ENCODE measurements at places on chromosomes 12 and 14.
A peak's percentile ranks its signal among the peaks of the same experiment; 100 is the strongest.

DNA sequence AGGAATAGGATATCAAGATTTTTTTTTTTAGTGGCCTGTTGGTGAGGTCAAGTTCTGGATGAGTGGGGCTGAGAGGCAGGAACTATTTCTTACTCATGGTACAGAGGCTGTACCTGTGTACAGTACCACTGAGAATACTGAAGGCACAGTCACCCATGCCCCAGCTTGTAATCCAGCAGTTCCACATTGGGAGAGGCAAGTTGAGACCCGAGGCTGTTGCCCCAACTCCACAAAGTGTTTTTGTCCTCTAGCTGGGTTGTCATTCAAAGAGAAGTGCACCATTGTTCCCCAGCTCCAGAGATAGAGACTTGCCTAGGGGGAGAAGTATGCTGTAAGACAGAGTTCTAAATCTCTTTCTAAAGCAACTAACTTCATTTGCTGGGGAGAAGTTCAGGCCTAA, 38.7 kb downstream of the ARID2 start:
- DNase-seq: no peak

- no peak for DNase-seq
These were observed 101.1 kb downstream of the DACT1 start for GRCh38 chr14:58738876-58739275.

GRCh38 chr14:70785556-70785955, 23.8 kb downstream of the MAP3K9 start:
- DNase-seq: no peak

DNA sequence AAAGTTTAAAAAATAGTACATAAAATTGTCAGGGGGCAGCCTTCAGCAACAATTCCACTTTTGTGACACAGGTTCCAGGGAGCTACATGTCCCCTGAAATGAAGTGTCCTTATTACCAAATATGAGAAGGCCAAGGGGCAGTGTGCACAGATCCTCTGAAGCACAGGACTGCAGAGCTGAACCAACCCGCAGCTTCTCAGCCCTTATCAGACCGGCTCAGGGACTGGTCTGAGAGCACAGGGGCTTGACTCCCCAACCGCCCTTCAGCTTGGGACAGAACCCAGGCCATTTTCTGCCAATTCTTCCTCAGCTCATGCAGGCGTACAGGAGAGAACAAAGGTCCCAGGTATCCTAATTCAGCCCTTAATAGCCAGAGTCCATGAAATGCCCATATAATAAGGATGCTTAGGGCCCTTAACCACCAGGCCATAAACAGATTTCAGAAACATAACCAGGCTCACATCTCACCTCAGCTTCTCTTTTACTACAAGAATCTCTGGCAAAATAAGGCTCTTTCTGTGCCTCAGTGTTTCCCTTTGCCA, 221.3 kb downstream of the ANO2 start:
- DNase-seq: no peak

GRCh38 chr14:47154276-47154797, 502.8 kb upstream of the RPL10L start:
- no peak for DNase-seq

- DNase-seq: no peak
These were observed 5.8 kb upstream of the TNFRSF1A start for GRCh38 chr12:6347367-6348338.

DNA sequence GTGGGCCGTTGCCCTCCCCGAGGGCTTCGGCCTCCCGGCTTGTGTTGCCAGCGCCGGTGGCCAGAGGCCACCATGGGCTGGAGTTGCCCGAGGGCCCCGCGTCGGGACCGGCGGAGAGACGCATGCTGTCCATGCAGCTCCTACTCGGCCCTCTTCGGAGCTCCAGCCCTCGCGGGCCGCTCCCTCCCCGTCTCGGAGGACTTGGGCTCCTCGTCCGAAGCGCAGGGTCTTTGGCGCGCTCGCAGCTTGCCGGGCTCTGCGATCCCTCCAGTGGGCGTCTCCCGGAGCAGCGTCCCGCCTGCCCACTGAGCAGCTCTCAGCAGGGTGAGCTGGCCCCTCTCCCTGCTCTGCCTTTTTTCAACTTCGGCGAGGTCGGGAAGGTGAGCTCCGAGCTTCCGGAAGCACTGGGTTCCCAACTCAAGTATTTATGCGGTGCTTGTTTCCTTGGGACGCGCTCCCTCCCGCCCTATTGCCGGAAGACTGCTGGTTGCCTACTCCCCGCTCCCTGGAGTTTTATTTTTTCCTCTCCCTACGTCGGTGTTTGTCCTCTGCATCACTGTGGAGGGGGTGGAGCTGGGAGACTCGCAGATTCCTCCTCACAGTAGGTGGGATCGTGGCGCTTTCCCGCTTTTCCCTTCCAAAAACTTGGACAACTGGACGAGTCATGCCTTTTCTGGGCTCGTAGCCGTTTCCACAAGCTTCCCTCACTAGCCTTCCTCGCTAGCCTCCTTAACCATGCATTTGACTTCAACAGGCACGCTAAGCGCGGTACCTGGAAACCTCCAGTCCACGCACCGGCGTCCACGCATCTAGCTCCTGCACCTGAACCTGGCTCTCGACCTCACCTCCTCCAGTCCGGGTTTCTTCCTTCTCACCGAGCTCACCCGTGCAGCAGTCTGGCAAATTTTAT, at the start of gene AVPR1A:
AVPR1A (minus strand) TSS at position 489 of the 910 bp plus-strand sequence; CDS start at position 124, 365 bp downstream.
- no peak for DNase-seq

GRCh38 chr12:93176165-93176564, 201.6 kb upstream of the NUDT4 start:
- no peak for DNase-seq

DNA sequence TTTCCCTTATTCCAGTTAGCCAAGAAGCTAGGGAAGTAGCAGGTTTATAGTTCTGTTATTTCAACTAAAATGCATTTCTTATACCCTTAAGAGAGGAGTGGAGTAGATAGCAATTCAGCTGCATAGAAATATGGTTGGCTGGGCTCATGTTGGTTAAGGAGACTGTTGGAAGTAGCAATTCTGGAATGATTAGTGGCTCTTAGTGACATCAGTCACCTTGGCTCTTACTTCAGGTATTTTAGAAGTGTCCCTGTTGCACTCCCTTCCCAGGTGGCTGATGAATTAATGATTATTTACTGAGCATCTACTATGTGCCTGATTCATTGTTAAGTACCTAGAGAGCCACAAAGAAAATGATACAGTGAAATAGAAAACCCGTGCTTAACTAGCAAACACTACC, 128.1 kb downstream of the MGST1 start:
- DNase-seq: no peak

- DNase-seq: peak; percentile 73
These were observed 18.7 kb downstream of the IQSEC3 start for GRCh38 chr12:85191-85666.

- DNase-seq: no peak
These were observed 300.3 kb downstream of the BTG1 start for GRCh38 chr12:91845365-91845764.

- DNase-seq: no peak
These were observed 1.5 kb downstream of the CALM1 start for GRCh38 chr14:90398315-90398839.

DNA sequence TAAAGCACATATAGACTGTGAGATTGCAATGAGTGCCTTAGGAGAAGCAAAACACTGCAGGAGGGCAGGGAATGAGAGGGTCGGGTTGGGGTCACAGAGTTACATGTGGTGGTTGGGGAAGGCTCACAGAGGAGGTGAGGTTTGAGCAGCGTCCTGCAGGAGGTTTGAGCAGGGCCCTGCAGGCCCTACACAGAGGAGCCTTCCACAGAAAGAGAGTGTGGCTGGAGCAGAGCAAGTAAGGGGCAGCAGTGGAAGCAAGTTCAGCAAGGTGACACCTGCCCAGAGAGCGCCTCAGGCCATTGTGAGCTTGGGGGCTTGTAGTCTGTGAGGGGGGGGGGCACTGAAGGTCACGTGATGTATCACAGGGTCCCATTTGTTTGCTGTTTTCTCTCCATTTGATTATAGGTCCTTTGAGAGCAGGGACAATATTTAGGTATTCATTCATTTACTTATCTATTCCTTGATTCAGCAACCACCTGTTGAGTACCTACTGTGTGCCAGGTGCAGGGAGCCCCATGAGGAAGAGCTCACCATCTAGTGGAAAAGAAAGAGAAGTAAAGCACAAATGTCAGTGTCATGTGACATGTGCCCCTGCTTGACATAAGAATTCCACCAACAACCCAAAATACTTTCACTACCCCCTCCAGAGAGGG, 56.6 kb downstream of the GALNT16 start:
- DNase-seq: no peak

GRCh38 chr12:105721891-105722290, 391.4 kb downstream of the C12orf75 start:
- DNase-seq: no peak

DNA sequence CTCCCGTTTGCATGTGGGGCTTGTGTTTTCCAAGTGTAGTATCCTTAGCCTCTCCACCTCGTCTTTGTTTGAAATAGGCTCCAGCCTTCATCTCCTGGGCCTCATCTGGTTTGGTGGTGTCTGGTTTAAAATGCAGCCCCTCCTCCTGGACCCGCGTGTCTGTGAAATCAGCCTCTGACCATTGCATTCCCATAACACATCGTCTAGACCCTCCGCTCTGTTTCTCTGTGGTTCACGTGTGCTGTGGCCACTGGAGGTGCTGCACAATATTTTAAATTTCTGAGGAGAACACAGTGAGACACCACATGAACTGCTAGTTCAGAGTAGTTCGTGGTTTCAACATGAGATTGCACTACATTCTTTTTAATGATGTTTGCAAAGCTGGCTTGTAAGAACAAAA, 35.6 kb downstream of the UBE3B start:
- DNase-seq: no peak

DNA sequence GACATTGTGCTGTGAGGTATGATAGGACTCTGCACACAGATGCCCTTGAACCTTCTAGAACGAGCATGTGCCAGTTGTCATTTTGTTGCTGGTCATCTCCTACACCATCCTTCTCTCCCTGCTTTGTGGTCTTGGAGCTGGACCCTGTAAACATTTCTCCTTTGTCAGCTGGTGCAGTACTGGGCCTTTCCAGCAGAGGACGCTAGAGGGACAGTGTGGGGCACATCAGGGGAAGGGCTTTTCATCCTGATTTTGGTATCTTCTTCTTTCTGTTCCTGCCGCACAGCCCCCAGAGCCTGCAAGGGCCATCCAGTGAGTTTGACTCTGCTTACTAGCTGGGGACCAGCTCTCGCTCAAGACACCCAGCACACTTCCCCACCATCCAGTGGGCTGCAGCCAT, 484.6 kb downstream of the AACS start:
- no peak for DNase-seq

GRCh38 chr12:92462049-92462448, 240.7 kb upstream of the PLEKHG7 start:
- no peak for DNase-seq

DNA sequence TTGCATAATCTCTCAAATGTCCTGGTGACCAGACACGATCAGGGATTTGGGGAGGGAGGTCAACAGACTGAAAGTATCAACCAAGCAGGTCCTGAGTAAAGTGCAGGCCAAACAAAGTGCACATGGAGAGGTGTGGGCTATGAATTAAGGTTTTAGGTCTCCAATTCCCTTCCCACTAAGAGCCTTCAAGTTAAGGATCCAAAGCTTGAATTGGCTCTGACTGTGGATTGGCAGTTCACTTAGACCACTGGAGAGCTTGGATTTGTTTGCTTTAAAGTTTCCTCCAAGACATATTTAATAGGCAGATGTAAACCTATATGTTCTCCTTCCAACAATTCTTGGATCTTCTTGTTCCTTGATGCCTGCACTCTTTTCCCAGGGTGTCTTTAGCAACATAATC, 129.6 kb upstream of the IGF1 start:
- DNase-seq: no peak

GRCh38 chr14:77083082-77083481, 15.0 kb upstream of the CIPC start:
- DNase-seq: no peak

GRCh38 chr14:75905147-75905904, 76.5 kb downstream of the TGFB3 start:
- no peak for DNase-seq

GRCh38 chr12:26744697-26745440, 88.1 kb downstream of the ITPR2 start:
- no peak for DNase-seq

DNA sequence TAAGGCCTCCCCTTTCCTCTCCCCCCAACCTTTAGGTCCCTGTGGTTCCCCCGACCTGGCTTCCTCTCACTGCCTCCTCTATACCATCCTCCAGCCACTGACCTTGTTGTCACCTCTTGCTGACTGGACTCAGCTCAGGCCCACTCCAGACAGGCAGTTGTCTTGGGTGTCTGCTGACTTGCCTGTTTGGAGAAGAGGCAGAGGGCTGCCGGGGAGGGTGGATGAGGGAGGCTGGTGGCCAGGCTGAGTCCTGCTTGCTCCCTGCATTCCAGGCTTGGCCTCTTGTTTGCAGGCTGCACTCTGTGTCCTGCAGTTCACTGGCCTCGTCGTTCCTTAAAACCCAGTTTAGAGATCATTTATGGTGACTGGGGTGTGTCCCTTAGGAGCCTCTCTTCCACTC, 31.0 kb upstream of the RD3L start:
- no peak for DNase-seq

DNA sequence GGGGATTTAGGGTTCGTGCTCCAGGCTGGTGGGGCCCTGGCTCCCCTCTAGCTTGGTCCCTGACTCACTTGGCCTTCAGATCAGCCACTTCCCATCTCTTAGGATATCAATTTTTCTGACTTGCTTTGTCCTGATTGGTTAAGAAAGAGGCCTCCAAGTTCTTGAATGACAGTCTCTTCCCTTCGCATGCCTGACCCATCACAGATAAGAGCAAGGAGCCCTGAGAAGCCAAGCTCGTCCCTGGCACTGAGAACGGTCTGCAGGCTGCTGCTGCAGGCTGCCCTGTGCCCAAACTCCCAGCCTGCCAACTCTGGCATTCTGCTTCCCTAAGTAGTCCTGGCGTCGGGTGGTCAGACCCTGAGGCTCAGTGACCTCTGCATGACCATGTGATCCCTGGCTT, 794 bp upstream of the LRTM2 start:
- DNase-seq: no peak

DNA sequence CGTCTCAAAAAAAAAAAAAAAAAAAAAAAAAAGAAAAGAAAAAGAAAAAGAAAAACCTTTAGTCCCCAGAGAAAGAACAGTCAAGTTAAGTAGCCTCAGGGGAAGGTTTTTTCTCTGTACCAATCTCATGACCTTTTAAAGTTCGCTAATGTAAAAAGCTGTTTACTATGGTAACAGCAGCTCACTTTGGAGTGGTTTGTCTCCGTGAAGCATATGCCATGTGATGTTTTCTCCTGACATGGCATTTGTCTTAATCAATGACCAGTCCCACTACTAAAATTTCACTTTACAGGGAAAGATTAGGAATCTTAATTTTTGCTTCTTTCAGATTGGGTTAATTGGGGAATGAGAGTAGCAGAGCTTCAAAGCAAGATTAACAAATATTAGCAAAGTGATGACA, 4.3 kb downstream of the RNF212B start:
- DNase-seq: no peak

DNA sequence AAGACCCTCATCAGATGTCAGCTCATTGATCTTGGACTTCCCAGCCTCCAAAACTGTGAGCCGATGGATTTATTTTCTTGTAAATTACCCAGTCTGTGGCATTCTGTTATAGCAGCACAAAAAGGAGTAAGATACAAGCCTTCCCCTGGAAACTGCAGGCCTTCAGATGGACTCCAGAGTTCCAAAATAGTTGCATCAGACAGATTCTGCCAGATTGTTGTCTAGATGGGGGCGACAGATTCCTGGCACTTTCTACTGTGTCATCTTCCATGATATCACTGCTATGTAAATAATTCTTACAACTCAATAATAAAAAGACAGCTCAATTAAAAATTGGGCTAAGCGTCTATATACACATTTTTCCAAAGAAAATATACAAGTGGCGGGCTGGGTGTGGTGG, 17.2 kb upstream of the MARK3 start:
- no peak for DNase-seq

GRCh38 chr14:98198385-98198784, 1073.6 kb downstream of the BCL11B start:
- no peak for DNase-seq
